Activated CD8-positive, alpha-beta T cell treated with anti-CD3 and anti-CD28 coated beads for 36 hours (primary cell): ENCODE measurements at places on chromosomes 6 and 20. TPM values are rescaled to one million over a fixed set of nuclear protein-coding genes. Genes with fewer than 3 reads are reported as not detected.

SGK2 gene
- 0.16 TPM for total RNA-seq

- DNase-seq: no peak
Measured at GRCh38 chr20:25549172-25549773, 36.1 kb downstream of the NINL start.

DNA sequence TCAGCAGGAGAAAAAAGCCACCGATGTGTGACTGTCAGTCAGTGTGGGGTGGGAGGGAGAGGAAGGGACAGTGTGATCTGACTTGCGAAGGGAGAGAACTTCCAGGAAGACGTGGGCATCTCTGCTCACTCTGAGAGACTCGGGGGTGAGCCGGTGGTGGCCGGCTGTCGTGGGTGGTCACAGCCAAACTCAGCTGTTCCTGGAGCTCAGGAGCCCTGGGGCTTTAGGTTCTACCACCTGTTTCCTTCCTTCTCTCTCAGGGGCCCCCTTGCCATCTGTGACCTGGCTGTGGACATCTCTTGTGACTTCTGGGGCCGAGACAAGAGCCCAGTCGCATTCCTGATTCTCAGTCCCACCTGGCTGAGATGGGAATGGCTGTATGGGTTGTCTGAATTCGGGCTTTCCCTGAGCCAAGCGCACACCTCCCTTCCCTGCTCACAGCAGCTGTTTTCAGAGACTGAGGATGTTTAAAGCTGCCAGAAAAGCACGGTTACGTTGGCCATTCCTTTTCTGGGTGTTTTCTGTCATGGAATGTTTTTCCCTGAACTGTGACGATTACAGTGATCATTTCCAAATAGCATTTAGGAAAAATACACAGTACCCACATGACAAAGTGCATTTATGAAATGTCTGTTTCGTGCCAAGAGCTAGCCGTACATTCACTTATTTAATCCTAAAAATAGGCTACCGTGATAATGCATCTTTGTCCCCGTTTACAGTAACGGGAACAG, 36.5 kb downstream of the SYNJ2 start:
- no peak for DNase-seq

HFE gene
- 0.56 TPM for total RNA-seq

DNA sequence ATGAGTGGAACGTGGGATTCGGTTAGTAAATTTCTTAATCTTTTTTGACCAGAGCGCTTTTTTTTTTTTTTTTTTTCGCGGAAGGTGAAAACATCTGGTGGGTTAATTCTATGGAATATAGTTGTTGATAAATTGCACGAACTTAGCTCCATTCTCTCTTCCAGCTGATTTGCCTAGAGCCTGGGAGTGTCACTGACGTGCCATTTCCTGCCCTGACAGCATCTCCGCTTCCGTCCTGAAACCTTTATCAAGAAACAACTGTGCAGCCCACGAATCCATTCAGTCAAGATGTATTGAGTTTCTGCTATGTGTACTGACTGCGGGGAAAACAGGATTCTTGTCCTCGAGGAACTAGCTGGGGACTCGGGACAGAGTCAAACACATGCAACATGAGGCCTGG, 59.5 kb upstream of the TGM3 start:
- no peak for DNase-seq
